ENCODE measurements at places on chromosomes 5 and 9.

DNA sequence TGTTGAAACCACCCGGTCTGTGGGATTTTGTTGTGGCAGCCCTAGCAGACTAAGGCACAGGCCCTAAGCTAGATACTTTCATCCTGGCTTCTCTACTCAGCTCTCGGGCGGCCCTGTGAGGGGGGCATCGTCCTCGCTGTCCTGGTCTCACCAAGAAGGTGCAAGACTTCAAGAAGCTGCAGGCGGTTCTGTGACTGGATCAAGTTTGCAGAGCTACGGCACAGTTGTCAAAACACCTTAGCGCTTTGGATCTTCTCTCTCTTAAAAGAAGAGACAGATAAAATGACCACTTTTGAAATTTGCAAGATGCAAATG, 119.4 kb upstream of the PHYKPL start:
- no peak for DNase-seq

GRCh38 chr5:34652914-34653313, 3.2 kb upstream of the RAI14 start:
- no peak for DNase-seq

- DNase-seq: no peak
These were observed 1.0 kb downstream of the TRIP13 start for GRCh38 chr5:893711-894110.

DNA sequence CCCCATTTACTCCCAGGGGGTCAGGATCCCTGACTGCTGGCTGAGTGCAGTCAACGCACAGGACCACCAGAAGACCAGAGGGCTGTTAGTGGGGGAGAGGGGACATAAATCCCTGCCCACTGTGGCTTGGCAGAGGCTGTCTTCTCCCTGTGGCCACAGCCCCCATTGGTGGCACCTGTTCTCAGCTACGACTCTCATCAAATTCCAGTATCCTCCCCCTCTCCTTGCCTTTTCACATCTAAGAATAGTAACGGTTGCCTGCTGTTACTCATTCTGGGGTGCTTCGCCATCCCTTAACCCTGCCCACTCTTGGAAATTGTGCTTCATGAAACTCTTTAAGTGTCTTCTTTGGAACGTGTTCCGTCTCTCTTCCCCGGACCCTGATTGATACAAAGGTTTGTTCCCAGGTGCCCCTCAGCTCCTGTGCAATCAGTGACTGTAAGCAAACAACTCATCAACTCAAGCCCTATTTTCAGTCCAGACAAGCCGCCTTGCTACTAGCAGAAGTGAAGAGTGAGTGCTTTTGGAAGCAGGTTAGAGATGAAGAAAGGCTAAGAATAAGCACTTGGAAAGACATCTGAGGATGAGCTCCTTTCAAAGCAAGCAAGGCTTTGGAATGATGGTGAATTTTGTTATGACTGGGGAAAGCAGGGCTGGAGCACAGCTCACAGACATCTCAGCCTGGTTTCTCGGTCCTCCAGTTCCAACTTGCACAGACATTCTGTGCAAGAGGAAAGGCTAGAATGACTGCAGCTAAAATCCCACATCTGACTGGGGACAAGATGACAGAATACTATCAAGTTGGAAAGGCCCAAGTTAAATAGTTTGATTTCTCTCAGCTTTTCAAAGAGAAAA, 22.9 kb upstream of the DENND1A start:
- no peak for DNase-seq

DNA sequence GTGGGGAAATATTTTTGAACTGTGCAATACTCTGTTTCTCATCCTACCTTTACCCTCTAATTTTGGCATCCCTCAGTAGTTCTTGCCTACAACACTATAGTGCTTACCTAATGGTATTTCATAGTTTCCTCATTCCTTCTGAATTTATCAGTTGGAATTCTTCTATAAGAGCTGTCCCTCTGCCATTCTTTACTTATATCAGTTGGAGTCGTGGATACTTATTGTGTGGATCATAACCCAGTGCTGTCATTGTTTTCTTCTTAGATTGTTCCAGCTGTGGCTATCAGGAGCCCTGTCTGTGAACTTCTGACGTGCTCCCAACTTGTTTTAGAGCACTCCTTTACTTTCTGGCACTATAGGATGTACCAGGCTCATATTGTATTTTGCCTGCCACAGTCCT, 146.1 kb upstream of the OTULINL start:
- DNase-seq: no peak

DNA sequence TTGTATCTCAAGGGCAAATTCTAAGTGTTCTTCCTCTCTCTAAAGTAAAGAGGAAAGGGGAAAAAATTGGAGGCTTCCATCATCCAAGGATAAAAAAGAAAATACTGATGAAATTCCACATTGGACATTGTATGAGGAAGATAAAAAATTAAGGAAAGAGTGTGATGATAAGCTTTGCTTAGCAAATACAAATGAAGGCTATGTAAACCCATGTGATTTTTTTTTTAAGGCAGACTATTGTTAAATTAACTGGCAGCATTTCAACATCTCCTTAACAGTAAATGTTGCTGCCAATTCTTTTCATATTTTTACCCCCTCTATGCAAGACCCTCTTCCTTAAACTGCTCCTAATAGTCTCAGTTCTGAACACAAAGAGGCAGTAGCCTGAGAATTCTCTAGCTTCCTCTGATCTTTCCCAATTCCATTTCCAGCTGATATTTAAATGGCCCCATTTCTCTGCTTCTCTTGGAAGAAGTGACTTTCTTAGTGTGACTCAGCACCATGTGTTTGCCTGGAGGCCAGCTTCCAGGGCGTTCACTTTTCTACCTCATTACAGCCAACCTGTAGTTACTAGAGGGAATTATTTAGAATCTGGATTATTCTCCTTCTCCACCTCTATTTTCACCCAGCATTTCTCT, 159.7 kb downstream of the TLE1 start:
- DNase-seq: no peak

- no peak for DNase-seq
These were observed 144.0 kb downstream of the DTWD2 start for GRCh38 chr5:118844351-118844750.

DNA sequence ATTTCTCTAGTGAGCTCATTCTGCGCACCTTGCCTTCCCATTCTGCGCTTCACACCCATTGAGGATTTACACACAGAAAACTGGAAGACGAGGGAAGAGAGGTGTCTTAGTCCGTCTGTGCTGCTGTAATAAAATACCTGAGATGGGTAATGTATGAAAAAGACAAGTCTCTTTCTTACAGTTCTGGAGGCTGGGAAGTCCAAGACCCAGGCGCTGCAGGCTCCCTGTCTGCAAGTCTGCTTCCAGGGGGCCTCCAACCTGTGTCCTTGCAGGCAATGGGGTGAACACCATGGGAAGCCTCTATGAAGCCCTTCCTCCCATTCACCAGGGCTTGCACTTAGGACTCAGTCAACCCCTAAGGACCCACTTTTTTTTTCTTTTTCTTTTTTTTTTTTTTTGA, 245.0 kb downstream of the AUH start:
- no peak for DNase-seq

- DNase-seq: no peak
These were observed 70.4 kb upstream of the PRDM9 start for GRCh38 chr5:23437011-23437410.

DNA sequence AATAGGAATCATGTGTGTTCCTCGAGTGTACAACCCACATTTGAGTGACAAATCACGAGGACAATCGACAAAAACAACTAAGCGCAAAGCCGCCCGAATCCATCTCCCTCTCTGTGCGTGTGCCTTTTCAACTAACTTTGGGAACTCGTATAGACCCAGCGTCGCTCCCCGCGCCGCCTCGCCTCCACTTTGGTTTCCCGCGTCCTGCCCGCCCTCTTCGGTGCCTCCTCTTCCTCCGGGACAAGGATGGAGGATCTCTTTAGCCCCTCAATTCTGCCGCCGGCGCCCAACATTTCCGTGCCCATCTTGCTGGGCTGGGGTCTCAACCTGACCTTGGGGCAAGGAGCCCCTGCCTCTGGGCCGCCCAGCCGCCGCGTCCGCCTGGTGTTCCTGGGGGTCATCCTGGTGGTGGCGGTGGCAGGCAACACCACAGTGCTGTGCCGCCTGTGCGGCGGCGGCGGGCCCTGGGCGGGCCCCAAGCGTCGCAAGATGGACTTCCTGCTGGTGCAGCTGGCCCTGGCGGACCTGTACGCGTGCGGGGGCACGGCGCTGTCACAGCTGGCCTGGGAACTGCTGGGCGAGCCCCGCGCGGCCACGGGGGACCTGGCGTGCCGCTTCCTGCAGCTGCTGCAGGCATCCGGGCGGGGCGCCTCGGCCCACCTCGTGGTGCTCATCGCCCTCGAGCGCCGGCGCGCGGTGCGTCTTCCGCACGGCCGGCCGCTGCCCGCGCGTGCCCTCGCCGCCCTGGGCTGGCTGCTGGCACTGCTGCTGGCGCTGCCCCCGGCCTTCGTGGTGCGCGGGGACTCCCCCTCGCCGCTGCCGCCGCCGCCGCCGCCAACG, at the start of gene GPR150:
Gene GPR150 (plus strand): TSS at position 58 of the 840 bp plus-strand sequence. CDS start 189 bp downstream, at position 247.
- DNase-seq: peak; percentile 78

DNA sequence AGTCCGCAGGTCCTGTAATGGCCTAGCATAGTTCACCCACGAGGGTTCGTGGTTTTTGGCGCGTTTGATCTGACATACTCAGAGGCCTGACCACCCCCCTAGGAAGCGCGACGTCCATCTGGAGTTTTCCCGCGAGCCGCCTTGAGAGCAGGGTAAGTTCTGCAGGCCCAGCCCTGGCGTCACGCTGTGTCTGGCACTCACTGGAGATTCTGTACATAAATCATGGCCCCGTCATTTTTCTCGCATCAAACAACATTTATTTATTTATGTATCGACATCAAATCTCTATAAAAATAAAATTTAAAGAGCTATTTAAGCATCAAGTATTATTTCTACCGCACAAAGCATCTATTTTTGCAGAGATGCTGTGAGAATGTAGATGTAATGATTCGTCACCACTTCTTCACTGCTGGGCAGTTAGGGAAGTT, 437 bp upstream of the TRIM41 start:
- no peak for DNase-seq

- DNase-seq: no peak
These were observed 644.5 kb downstream of the KCTD16 start for GRCh38 chr5:144815131-144815530.

DNA sequence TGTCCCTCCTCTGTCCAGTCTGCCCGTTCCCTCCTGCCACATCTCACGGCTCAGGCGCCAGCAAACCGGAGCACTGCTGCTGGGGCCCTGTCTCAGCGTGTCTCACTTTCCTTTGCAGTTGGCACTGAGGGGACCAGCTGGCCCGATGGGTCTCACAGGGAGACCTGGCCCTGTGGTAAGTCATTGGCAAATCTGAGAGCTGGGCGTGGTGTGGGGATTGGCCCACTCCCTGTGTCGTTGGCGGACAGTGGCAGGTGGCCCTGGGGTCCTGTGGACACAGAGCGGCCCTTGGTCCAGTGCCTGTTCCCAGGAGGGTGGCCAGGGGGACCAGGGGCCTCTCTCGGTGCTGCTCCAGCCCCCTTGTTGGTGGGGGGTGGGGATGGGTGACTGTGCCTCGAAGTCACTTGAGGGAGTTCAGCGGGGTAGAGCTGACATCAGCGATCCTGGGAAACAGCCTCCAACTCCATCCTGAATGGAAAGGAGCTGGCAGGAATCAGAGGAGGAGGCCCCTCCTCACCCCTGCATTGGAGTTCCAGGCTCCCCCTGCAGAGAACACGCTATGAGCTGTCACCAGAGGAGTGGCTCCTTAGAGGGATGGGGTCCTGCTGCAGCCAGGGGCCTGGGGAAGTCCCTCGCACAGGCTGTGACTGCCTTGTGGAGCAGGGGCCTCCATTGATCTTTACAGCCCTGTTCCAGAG, 111.0 kb downstream of the COL5A1 start:
- DNase-seq: no peak

DNA sequence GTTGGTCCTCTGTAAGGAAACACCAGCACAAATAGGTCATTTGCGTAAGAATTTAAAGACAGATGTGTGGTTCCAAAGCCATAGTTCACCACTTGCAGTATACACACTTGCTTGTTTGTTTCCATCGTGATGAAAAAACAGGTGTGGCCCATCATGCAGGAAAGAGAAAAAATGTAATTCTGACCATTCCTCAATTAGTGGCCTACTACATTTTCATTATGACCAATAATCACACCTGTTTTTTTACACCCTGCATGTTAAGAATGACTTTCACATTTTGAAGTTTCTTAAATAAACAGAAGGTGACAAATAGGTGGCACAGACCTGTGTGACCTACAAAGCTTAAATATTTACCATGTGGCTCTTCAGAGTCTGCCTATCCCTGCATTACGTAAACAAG, 2.2 kb upstream of the ICE1 start:
- DNase-seq: no peak

GRCh38 chr9:72473474-72474261, 47.7 kb upstream of the TMC1 start:
- DNase-seq: no peak

DNA sequence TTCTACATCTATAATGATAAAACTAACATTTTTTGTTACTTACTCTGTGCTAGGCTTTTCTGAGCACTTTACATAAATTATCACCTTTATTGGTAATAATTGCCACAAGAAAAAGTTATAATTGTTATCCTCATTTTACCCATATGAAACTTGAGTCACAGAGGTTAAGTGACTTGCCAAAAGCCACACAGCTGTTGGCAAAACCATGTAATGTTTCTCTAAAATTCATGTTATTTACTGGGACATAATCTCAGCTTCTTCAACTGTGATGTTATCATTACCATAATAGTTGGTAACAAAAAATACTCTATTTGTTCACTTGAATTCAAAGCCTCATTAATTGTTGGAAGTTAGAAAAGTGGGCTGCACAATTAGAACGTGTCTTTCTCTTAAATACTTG, 437.3 kb downstream of the BRINP1 start:
- no peak for DNase-seq

- DNase-seq: no peak
These were observed 294.1 kb downstream of the FANCC start for GRCh38 chr9:95023217-95024003.

DNA sequence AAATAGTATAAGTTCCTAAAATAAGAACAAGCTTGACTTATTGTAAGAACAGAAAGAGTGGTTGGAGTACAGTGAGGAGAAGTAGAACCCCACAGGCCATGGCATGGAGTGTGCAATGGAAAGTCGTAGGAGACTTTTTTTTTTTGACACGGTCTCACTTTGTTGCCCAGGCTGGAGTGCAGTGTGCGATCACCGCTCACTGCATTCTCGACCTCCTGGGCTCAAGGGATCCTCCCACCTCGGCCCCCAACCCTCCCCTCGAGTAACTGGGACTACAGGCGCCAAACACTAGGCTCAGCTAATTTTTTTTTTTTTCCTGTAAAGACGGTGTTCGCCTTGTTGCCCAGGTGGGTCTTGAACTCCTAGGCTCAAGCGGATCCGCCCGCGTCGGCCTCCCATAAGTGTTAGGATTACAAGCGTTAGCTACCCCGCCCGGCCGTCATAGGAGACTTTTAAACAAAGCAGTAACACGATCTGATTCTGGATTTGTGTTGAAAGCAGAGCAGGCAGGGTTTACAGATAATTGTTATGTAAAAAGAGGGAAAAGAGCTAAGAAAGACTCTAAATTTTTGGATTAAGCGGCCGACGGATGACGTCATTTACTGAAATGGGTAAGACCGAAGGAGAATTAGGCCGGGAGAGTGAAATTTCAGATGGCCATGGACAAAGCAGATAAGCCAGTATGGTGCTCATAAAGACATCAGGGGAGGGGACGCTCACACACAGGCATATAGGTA, 752 bp downstream of the TSTD2 start:
- peak; percentile 73 for DNase-seq
